ENCODE measurements at places on chromosomes 13 and 19.

DNA sequence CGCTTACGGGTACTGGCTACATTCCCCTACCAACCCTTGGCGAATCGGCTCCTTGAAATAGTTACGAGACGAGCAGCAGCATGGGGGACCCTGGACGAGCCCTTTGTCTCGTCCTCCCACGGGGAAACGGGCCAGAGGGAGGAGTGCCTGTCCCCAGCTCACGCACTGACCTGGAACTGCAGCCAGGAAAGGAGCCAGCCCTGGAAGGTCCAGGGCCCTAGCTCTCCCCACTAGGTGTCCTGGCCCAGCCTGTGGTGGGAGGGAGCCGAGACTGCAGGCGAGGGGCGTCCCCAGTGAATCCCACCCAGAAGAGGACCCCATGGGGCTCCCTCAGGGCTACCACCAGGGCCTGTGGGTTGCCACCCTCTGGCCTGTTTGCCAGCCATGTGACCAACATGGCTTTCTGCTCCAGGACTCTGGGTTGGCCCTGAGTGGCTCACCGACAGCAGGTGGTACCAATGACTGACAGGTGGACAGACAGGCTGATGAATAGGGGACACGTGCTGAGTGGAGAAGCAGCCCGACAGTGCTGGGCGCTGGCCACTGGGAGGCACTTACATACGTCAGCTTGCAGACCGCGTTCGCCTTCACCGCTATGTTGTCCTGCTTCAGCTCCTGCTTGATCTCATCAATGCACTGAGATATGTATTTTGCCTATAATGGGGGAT, 13.2 kb downstream of the AP3D1 start:
- DNase-seq, result no peak

- DNase-seq, result no peak
These were observed 5.6 kb downstream of the SIGLEC7 start for GRCh38 chr19:51147663-51148062.

GRCh38 chr13:110232142-110232541, 74.8 kb downstream of the COL4A1 start:
- no peak for DNase-seq

DNA sequence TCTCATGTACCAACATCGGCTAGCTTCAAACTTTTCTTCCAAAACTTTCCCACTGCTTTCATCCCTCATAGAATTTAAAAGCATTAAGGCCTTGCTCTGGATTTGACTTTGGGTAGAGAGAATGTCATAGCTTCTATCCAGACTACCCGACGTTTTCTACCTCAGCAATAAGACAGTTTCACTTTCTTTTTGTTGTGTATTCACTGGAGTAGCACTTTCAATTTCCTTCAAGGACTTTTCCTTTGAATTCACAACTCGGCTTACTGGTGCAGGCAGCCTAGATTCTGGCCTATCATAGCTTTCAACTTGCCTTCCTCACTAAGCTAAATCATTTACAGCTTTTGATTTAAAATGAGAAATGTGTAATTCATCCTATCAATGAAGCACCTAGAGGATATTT, 420.4 kb upstream of the GPC6 start:
- DNase-seq, result no peak

DNA sequence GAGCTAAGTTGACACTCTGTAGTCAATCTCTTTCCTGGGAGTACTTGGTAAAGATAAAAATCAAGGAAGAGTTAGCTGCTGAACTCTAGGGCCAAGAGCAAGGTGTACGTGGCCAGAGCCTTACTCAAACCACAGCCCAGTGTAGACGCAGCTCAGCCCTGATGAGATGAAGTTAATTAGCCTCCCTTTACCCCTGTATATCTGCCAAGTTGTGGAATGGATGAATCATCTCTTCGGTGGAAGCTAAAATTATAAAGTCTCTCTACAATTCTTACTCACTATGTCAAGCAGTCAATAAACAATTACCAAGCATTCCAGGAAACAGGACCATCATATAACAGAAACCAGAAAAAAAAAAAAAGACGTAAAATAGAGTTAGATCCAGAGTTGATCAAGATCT, 146.9 kb upstream of the UFM1 start:
- DNase-seq, result no peak

DNA sequence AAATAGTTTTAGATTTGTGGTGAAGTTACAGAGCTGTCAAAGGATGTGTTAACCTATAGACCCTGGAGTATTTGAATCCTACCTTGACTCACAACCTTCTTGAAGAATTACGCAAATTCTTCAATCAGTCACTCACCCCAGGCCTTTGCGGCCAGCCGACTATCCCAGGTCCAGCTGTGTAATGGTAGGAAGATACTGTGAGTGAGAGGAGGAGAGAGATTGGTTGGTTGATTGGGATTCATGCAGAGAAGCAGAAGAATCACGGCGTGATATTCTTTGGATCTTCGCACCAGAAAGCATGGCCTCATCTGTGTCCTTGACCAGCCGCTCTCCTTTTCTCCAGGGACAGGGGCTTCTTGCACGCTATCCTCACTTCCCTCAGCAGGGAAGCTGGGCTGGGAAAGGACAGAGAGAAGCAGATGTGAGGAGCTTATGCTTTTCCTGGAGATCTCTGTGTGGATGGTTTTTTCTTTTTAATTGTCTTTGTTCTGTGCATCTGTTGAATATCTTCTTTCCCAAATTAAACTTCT, 249.1 kb downstream of the GGACT start:
- DNase-seq, result no peak

DNA sequence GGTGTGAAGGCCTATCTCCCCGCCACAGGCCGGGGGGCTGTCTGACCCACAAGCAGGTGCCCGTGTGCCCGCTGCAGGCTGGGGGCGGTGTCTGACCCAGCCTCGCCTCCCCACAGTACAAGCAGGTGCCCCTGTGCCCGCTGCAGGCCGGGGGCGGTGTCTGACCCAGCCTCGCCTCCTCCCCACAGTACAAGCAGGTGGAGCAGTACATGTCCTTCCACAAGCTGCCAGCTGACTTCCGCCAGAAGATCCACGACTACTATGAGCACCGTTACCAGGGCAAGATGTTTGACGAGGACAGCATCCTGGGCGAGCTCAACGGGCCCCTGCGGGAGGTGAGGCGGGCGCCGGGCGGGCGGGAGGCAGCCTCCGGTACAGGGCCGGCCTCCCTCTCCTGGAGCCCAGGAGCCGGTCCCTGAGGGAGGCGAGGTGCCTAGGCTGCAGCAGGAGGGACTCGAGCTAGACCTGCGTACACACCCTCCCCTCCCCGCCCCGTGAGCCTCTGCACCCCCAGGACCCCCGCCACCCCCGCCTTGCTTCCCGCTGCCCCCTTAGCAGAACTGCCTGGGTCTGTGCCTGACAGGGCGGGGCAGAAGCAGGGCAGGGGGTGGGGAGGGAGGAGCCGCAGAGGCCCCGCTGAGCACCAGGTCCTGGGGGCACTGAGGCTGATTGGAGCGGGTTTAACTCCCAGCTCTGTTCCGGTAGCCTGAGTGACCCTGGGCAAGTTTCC, 20.6 kb downstream of the HCN2 start:
- no peak for DNase-seq

GRCh38 chr13:44206434-44206833, 167.2 kb upstream of the SERP2 start:
- no peak for DNase-seq

GRCh38 chr19:13597640-13598039, 91.4 kb upstream of the CACNA1A start:
- peak; percentile 78 for DNase-seq

DNA sequence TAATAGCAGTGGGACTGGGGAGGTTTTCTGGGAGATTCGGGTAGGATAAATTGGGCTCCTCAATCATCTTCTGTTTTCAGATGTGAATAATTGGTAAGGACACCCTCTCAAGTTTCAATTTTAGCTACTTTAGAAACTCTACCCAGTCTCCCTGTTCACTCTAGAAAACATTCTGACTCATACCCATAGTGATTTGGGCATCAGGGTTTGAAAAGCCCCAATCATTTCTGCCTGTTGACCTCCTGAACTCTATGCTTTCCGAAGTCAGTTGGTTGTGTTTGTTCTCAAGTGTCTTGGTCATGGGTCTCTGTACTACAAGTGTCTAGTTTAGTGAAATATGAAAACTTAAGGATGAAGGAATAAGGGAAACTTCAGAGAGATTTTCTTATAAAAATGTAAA, 911.3 kb upstream of the GPC6 start:
- no peak for DNase-seq

DNA sequence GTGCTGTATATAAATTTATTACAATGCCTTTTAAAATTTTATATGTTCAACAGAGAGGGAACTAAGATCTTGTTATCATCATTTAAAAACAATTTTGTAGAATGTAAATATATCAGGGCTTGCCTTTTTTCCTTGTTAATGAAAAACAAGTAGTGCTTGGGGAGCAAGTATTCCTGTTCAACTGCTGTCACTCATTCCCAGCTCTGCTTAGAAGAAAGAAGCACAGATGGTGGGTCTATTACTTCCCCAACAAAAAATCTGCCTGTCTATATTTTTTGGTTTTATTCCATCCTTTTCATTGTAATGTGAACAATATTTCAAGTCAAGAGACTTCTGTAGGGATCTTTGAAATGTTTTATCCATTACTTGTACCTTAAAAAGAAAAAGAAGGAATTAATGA, 503.9 kb downstream of the GPC5 start:
- no peak for DNase-seq

- no peak for DNase-seq
These were observed 28.6 kb downstream of the PEPD start for GRCh38 chr19:33492951-33493350.

GRCh38 chr19:10339380-10339960, at the start of gene ICAM3:
TSS of gene ICAM3 (minus strand) at chr19:10339624. CDS start at chr19:10339614, 10 bp downstream.
- DNase-seq, result no peak

- DNase-seq, result no peak
These were observed 470 bp upstream of the GRTP1 start for GRCh38 chr13:113364311-113364889.

DNA sequence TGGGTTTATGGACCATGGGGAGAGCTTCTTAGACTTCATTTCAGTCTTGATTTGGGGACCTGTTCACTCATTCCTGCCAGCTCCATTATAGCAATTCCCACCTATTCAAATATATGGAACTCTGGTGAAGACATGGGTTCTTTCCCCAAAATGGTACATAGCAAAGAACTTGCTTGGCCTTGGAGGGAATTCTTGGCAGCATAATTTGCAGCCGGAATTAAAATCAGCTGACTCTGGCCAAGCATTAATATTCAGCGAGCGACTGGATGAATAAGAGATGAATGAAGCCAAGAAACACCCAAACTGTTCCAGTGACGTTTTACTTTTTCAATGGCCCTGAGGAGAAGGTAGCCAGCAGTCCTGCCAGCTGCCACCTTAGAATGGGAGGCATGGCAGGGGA, 88.4 kb upstream of the SOX1 start:
- DNase-seq, result no peak

DNA sequence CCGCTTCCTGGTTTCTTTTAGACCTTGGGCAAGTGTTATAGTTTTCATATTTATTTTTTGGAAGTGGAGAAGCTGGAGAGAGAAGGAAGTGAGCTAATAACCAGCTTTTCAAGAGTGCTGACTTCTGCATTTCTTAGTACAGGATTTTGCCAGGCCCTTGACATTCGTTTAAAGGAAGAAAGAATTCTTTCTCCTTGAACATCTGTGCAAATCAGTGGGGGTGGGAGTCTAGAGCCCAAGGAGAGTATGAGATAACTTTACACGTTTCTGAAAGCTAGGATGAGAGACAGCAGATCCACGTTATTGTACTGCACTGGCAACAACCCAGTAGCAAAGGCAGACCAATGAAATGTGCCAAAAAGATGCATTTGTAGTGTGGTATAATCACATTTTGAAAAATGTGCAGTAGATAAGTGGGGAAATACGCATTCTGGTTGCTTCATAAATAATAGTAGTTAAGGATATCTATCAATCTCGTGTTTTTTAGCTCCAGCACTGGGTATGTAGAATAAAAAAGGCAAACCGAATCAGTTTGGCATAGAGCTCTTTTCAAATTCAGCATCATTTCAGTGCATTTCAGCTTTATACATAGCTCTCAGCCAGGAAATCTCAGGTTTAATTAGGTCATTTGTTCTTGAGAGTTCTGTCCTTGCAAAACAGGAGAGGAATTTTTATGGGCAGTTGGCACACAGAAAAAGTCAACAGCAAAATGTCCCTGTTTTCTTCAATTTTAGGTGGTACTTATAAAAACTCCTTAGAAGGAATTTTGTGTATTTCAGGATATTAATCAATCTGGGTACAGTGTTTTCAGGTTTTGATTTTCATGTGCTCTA, 4.3 kb downstream of the RNF113B start:
- peak; percentile 17 for DNase-seq

DNA sequence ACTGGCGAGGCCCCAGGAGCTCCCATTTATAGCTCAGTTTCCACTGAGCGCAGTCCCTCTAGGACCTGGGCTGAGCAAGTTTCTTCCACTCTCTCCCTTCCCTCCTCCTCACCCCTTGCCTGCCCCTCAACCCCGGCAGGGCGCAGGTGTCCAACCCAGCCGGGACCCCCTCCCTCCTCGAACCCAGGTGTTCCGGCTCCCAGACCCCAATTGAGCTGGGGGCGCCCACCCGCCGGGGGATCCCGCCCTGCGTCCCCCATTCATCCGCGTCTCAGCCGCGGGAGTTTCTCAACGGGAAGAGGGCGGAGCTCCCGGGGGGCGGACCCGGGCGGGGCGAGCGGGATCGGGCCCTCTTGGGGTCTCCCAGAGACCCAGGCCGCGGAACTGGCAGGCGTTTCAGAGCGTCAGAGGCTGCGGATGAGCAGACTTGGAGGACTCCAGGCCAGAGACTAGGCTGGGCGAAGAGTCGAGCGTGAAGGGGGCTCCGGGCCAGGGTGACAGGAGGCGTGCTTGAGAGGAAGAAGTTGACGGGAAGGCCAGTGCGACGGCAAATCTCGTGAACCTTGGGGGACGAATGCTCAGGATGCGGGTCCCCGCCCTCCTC, at the start of gene KIRREL2:
TSS of gene KIRREL2 (plus strand) at position 366 of the 604 bp plus-strand sequence. CDS start at position 575, 209 bp downstream.
- peak; percentile 21 for DNase-seq

- peak; percentile 78 for DNase-seq
These were observed 4.2 kb upstream of the ZSCAN4 start for GRCh38 chr19:57664269-57665127.

DNA sequence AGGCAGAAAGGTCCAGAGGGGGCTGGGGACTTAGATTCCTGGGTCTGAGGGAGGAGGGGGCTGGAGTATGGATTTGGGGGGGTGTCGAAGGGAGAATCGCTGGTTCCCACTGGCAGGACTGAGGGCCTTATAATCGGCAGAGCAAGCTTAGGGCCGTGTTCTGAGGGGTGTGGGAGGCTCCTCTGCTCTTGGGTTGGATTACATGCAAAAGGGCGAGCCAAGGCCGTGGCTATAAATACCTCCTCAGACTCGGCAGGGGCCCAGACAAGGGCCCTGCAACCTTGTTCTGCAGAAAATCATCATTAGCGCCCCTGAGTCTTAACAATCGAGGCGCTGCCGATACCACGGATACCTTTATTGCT, 707 bp upstream of the MAMSTR start:
- no peak for DNase-seq

GRCh38 chr19:35585848-35586247, at the start of gene PMIS2:
TSS of gene PMIS2 (plus strand) at chr19:35586173. CDS start at chr19:35586260, 87 bp downstream.
- no peak for DNase-seq

DNA sequence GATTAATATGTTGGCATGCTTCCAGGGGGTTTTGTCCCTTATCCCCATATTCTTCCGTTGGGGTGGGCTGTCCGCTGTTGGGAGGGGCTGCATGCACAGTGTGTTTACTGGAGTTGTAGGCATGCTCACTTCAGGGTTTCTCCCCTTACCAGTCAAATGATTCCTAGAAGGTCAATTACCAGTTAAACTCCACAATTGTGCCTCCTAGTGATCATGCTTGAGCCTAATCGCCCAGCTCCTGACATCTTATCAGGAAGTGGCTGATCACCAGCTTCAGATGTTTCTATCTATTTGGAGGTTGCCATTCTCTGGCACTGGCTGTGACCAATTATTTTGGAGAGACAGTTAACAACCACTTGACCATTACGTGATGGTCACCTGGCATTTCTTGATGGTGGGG, 1090.0 kb downstream of the SLITRK5 start:
- no peak for DNase-seq

- peak; percentile 97 for DNase-seq
These were observed 9.9 kb downstream of the LMTK3 start for GRCh38 chr19:48501494-48502349.

GRCh38 chr13:39776439-39776838, 121.0 kb downstream of the COG6 start:
- no peak for DNase-seq
